ENCODE measurements at places on chromosomes 11 and 22.

DNA sequence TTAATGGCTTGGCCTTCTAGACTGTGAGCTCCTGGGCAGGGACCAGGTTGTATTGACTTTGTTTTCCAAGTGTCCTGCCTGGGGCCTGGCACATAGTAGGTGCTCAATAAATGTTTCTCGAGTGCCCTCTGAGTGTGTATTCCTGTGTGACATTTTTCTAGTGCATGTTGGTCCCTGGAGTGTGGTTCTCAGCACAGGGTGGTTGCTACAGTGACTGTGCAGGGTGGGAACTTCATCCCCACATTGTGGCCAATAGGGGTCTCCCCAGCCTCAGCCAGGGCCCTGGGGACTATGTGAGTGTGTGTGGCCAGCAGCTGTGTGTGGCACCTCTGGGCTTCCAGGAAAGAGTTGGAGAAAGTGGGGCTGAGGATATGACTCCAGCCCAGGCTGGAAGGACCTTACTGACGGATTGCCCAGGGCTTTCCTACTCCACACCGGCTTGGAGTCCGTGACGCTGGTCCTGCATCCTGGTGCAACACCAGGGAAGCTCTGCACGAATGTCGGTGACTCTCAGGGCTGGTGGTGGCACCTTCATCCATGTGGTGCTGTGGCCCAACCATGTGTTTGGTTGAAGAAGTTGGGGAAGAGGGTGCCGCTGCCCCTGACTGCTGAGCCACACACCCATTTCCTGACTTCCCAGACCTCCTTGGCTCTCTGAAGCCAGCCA lies 9.0 kb upstream of the MARK2 start:
- DNase-seq, result no peak

DNA sequence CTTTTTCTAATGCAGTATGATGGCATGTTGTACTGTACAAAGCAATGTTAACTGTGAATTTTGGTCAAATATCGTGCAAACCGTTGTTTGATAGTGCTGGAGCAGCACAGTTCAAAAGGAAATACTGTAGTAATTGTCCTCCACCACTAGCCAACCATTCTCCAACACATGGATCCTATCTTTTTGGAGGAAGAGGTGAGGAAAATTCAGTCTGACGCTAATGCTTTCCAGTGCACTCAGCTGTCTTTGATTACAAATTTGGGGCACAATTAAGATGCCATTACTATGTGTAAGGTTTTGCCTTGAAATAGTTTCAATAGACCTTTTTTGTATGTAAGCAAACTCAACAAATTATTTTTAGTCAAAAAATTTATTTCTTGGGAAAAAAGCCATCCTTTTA lies 240.5 kb upstream of the CCDC179 start:
- DNase-seq, result no peak

DNA sequence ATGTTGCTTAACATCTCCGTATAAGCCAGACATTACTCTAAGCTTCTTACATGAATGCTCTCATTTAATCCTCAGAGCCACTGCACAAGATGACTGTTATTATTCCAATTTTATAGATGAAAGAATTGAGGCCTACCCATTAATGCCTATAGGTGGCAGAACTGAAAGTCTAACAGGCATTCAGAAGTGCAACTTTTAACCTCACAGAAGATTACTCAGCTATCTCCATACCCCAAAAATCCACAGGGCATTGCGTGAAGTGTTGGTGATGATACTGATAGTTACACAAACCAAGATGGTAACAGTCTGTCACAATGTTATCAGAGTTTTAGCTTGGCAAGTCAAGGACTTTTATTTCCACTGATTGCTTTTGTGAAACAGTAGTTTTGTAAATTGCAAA lies 130.5 kb downstream of the ARHGAP42 start:
- DNase-seq, result no peak

DNA sequence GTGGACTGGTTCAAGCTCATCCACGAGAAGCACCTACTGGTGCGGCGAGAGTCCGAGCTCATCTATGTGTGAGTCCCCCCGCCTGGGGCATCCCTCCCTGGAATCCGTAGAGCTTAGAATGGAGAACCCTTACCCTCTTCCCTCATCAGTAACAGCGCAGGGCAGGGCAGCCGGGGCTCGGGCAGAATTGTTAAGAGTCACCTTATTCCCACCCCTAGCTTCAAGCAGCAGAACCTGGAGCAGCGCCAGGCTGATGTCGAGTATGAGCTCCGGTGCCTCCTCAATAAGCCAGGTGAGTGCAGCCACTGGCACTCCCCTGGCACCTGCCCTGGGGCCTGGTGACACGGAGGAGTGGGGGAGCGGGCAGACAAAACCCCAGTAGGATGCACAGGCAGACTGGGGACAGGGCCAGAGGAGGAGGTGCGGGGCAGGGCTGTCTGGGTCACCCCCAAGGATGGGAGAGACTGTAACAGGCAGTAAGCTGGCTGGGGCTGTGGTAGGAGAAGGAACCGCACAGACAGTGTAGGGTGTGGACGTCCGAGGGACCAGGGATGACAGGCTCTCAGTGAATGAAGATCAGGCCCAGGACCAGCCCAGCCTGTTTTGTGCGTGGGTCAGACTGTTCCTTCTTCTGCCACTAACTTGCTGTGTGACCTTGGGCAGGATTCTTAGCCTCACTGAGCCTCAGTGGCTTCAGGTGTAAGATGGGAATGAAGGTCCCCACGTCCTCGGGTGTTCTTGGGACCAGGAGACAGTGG lies 20.4 kb downstream of the C22orf23 start:
- no peak for DNase-seq

DNA sequence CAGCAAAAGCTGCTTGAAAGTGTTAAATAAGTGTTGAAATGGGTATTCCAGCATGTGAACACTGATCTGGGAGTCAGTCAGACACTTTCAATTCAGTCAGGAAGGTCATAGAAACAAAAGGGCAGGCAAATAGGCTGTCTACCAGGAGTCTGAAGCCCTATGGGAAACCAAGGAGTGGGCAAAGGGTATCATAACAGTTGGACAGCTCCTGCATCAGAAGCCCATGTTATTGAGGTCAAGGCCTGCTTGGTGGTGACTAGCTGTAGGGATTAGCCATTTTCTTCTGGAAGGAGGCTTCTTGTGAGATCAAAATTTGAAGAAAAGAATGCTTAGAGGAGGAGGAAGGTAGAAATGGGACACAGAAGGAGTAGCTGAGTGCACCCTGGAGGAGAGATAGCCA lies 97.3 kb downstream of the STIM1 start:
- no peak for DNase-seq

DNA sequence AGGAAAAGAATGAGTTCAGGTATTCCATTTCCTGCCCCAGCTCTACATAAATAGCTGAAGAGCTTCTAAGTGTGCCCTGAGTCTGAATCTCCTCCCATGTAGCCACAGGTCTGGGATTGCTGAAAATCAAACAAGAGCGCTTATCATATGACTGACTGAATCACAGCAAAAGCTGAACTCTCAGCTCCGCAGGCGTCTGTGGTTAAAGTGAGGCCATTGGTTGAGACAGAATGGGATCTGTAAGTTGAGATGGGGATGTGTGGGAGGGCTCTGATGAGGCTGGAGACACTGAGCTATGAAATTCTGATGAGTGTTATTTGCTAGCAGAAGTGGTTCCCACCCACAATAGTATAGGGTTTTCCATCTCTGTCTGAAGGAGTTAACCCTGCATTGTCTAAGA lies 637.0 kb downstream of the OPCML start:
- DNase-seq, result no peak

DNA sequence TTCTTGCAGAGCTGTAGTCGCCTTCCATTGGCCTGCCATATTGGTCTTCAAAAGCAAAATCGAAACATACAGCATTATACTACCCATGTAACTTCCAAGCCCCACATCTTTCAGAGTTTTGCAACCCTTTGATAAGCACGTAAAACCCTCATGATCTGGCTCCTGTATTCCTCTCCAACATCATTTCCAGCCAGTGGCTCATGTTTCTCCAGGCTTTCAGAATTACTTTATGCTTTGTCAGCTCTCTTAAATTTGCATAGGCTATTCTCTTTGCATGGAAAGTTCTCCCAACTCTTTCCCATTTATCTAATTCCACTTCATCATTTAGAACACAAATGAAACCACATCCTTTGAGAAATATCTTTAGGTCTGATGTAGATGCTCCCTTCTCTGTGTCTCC lies 67.8 kb upstream of the DDI1 start:
- DNase-seq, result no peak

DNA sequence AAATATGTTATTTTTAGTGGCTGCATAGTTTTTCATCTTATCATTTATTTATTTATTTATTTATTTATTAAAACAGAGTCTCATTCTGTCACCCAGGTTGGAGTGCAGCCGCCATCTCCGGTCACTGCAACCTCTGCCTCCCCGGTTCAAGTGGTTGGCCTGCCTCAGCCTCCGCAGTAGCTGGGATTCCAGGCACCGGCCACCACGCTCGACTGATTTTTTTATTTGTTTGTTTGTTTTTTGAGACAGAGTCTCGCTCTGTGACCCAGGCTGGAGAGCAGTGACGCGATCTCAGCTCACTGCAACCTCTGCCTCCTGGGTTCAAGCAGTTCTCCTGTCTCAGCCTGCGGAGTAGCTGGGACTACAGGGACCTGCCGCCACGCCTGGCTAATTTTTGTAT lies 262.9 kb upstream of the DDI1 start:
- DNase-seq, result no peak

- DNase-seq, result no peak
Measured at GRCh38 chr11:72001834-72002591, 3.3 kb downstream of the IL18BP start.

DNA sequence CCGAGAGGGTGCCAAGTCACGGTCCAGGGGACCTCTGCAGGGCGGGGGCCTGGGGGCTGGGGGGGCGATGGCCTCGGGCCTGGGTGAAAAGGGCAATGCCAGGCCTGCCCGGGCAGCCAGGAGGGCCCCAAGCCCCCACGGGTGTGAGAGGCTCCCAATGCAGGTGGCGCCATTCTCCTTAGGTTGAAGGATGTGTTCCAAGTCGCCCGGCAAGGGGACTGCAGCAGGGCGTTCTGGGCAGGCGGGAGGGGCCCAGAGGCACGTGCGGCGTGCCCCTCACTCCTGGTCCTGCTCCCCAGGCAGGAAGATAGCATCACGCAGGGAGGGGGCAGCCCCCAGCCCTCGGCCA lies 730 bp upstream of the TNNI2 start:
- no peak for DNase-seq

DNA sequence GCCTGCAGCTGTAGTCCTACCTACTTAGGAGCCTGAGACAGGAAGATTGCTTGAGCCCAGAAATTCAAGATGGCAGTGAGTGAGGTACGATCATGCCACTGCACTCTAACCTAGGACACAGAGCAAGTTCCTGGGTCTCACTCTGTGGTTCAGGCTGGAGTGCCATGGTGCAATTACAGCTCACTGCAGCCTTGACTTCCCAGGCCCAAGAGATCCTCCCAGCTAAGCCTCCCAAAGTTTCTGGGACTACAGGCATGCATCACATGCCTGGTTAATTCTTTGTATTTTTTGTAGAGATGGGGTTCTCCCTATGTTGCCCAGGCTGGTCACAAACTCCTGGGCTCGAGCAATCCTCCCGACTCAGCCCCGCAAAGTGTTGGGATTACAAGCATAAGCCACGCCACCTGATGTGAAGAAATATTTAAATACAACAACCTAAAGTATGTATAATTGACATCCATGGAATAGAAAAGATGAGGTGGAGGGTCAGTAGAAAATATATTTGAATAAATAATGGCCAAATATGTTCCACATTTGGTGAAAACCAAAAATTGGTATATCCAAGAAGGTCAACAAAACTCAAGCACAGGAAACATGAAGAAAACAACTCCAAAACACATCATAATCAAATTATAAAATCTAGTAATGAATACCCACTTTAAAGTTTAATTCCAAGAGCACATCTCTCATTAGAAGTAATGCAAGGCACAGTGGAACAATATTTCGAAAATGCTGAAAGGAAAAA lies 47.9 kb upstream of the IGLL5 start:
- no peak for DNase-seq

DNA sequence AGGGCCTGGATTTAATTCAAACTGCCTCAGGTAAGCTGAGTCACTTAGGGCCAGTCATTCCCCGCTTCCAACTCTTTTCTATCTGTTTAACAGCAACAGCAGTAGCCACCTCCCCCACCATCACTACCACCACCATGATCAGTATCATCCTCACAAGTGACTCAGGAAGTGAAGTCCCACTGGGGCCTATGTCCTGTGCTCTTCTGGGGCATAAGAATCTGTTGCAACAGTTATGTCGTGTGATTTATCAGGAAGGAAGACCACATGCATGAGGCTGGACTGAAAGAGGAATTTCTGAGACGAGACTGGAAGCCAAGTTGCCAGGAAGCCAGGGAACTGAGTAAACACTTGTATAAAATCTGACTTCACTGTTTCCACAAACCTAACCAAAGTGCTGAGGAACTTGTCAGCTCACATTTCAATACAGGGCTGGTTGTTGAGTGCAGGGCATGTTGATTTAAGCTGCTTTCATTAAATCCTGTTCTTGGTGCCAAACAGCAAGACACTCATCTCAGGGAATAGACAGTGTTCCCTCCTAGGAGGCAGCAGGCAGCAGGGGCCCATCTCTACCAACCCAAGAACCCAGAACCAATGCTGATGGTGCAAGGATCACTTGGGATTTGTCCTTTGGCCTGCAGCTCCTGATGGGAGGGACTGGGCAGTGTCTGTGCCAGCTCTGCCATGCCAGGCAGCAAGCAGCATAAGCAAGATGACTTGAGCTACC lies 226.7 kb upstream of the NARS2 start:
- no peak for DNase-seq

DNA sequence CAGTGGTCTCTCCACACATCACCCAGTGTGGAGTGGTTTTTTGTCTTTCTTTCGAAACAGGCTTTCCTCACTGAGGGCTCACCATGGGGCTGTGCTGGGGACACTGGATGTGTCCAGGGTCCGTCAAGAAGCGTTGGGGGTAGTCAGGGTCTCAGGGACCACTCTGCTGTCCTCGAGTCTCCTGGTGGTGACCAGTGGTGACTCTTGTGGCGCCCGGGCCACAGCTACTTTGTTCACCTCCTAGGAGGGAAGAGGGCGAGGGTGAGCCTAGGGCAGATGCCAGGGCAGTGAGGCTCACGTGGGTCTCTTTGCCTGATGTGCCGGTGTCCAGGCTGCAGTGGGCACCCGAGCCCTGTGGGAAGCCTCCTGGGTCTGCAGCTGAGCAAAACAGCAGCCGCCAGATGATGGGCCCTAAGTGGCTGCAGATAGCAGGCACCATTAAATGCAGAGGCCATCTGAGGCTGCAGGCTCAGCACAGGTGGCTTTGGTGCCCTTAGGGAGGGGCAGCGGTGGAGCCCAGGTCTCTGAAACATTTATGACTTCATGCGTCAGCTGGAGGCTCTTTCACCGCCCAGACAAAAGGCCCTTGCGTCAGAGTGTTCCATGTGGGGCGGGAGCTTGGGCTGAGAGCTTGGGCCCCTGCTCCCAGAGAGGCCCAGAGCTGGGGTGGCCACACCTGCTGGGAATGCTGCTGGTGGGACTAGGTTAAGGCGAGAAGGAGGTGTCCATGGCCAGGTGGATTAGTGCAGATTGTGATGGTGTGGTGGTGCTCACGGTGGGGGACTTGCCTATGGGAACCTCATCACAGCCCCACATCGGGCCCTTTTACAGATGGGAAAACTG lies 29.5 kb downstream of the KCNQ1 start:
- DNase-seq, result no peak

- no peak for DNase-seq
Measured at GRCh38 chr11:11029027-11029426, 171.2 kb upstream of the ZBED5 start.
